ENCODE measurements at places on chromosomes 2 and 18. TPM values are rescaled to one million over a fixed set of nuclear protein-coding genes. Genes with fewer than 3 reads are reported as not detected.

STARD6 gene
- total RNA-seq = not detected

ARHGAP15 gene
- total RNA-seq = 0.42 TPM

EVX2 gene
- total RNA-seq = not detected

RAB6C gene
- 0.24 TPM for total RNA-seq

SERPINB12 gene
- total RNA-seq = not detected

FTCDNL1 gene
- 0.34 TPM for total RNA-seq

TRIB2 gene
- total RNA-seq = 40.5 TPM

ABHD3 gene
- 6.8 TPM for total RNA-seq

RNF152 gene
- 137 TPM for total RNA-seq

RAD51AP2 gene
- total RNA-seq = not detected

CYBRD1 gene
- 84.5 TPM for total RNA-seq

OTOS gene
- not detected for total RNA-seq

G6PC2 gene
- total RNA-seq = not detected

DNA sequence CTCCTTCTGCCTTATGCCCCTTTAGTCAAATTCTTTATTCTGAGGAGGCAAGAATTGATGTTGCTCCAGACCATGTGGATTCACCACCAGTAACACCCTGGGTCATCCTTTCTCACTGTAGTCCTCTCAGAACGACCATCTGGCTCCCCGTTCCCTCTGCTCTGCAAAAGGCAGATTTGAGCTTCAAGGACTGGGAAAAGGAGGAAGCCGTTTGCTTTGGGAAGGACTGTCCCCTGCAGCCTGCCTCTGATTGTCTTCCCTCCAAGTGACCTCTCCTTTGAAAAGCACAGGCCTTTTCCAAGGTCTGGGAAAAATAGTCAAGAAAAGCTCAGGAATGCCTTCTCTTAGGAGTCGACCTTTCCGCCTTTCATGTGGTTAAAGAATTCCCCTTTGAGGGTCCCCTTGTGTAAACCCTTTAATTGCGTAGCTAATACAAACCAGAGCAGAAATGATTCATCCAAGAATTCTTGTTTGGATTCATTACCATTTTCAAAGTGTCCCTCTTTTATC, 130.1 kb upstream of the COPS8 start:
- DNase-seq = no peak

- DNase-seq = no peak
Observed at GRCh38 chr2:60764736-60765534, 8.9 kb downstream of the PAPOLG start.

DNA sequence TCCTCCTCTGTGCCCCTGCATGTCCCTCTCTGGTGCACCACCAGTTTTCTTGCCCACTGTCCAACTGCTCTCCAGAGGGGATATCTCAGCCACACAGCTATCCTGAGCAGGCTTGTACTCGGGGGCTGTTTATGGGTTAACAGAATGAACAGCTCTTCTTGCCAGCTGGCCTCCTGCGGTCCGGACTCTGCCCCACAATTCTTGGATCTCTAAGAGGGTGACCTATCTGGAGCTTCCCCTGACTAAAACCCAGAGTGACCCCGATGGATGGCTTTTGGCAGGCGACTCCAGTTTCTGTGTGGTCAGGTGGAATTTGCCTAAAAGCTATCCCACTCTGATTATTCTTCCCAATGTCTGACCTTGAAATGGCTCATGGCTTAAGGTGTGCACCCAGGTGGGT, 9.1 kb downstream of the SOWAHC start:
- no peak for DNase-seq

- no peak for DNase-seq
Observed at GRCh38 chr2:201984333-201984732, 49.3 kb upstream of the FZD7 start.

DNA sequence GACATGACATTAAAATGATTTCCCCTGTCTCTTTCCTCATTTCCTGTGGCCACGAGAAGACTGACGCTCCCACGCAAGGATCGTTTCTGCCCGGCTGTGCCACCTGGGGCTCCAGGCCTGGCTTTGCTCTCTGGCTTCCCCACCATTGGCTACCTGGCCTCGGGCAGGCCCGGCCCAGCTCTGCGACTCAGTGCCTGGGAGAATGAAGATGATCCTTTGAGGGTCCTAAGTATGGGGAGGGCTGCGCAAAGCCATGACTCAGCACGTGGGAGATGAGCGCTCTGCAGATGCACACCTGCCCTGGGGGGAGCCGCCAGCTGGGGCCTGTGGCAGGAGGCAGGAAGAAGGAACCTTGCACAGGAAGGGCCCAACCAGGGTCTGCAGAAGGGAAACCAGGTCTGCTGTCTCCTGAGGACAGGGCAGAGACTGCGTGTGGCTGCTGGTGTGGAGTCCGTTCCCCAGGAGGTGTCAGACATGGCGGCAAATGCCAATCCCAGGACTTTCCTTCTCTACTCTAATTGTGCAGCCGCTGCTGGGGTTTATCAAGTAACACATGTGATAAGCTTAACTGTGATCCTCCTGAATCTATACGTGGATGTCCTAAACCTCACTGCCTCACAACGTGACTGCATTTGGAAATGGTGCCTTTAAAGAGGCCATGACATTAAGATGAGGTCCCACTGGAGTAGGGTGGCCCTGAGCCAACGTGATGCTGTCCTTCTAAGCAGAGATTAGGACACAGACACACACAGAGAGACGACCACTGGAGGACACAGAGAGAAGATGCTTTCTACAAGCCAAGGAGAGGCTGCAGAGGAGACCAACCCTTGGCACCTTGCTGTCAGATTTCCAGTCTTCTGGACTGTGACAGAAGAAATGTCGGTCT, 32.9 kb downstream of the MBP start:
- DNase-seq = no peak

- no peak for DNase-seq
Observed at GRCh38 chr2:173652767-173653431, 298.2 kb downstream of the CDCA7 start.

DNA sequence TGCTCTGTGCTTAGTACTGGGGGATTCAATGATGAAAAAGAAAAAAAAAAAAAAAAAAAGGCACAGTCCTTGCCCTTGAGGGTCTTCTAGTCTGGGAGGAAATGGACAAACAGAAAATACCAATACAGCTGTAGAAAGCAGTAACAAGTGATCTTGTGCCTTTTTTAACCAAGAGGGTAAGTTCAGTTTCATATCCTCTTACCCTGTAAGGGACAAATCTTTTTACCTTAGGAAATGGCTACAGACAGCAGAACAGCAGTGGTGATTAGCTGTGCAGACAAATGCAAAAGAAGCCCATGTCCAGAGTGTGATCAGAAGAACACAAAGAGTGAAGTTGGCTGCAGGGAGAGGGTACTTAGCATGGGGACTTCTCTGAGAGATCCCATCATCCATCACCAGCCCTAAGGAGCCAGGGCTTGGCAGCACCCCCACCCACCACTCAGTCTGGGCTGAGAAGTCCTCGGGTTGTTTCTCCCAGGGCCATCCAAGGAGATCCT, 102.9 kb downstream of the ALPK2 start:
- DNase-seq = no peak

GRCh38 chr2:213185147-213185822, 33.9 kb upstream of the IKZF2 start:
- DNase-seq = no peak

- DNase-seq = no peak
Observed at GRCh38 chr2:118477111-118477862, 370.2 kb downstream of the EN1 start.

DNA sequence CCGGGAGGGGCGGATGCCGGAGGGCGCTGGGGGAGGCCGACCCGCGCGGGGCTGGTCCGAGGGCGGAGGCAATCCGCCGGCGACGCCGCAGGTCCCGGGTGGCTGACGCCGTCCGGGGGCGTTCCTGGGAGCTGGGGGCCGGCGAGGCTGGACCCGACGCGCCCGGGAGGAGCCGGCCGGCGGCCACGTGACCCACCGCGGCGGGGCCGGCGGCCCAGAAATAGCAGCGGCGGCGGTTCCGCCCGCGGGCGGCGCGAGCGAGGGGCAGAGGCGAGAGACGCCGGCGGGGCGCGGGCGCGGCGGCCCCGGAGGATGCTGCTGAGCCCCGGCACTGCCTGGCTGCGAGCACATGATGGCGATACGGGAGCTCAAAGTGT, at the start of gene RAB31:
Gene RAB31 (plus strand): TSS at position 245 of the 377 bp plus-strand sequence. CDS start 105 bp downstream, at position 350.
- DNase-seq = no peak

DNA sequence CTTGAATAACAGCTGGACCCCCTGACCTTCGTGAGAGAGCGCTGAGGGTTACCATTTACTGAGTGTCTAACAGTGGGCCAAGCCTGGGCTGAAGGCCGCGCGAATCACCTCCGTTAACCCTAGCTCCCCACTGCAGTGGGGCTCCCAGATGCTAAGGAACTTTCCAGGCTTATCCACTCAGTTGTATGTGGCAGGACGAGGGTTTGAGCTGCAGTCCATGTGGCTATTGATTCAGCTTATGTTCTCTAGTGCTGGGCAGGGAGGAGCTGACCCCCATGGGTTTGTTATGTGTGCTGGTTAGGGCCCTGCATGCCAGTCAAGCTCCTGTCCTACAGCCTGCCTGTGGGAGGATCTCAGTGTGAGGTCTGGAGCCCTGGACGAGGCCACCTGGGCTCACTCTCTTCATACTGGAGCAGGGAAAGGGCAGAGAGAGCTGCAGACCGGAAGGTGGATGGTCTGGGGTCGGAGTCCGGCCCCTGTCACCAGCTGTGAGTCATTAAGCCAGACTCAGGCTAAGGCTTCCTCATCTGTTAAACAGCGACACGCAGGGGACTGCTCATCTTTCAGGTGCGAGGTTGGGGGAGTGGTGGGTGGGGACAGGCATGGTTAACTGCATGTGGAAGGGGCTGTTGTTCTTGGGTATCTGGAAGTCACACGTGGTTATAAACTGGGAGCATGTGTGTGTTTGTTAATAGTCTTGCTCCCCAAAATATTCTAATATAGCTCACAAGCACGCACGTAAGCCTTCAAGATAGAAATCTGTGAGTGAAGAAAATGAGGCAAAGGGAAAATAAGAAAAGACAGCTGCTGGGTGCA, 6.6 kb downstream of the PSD4 start:
- no peak for DNase-seq

- DNase-seq = no peak
Observed at GRCh38 chr2:15472133-15472532, 89.0 kb downstream of the NBAS start.

- DNase-seq = peak; percentile 47
Observed at GRCh38 chr2:235553696-235554100, 59.9 kb downstream of the AGAP1 start.

- DNase-seq = no peak
Observed at GRCh38 chr2:160238392-160238791, 38.3 kb upstream of the ITGB6 start.

GRCh38 chr18:68733707-68734106, 18.8 kb upstream of the TMX3 start:
- DNase-seq = no peak

DNA sequence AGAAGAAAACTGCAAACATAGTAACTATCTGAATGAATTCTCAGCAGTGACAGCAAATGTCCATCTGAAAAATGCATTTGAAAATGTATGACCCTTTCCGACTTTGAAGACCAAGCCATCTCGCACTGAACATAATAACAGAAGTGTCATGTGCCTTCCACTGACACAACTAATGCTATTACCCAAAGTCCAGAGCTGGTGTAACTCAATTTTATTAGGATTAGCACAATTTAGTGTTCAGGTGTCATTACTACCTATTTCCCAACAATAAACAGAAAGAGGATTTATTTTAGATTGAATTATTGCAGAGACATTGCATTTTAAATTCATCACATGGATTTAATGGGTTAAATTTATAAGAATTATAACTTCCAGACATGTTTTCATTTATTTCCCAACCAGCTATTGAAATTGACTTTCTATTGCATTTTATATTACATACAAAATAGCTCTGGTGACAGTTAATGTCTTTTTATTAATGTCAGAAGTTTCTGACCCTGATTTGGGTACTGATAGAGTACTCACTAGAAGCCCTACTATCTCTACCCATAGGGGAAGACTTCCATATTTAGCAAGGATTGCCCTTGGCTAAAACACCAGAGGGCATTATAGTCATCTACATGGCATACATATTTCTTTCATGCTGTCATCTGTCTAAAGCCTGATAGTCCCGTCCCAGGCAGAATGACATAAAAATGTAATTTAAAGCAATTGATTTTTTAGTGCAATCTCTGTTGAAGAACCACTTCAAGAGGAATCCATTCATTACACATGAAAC, 7.0 kb upstream of the STK39 start:
- DNase-seq = no peak

- no peak for DNase-seq
Observed at GRCh38 chr2:122758967-122759366, 1003.5 kb downstream of the TSN start.

- DNase-seq = no peak
Observed at GRCh38 chr18:62637807-62638687, 77.3 kb upstream of the PHLPP1 start.

GRCh38 chr18:23816740-23817139, 127.5 kb downstream of the LAMA3 start:
- no peak for DNase-seq
